ENCODE measurements at places on chromosomes 5 and 9. TPM values are rescaled to one million over a fixed set of nuclear protein-coding genes. Genes with fewer than 3 reads are reported as not detected.

Gene NFIB
- 5.2 TPM for total RNA-seq

Gene ABCA2
- total RNA-seq: 11.6 TPM

Gene PCDHGA4
- 1.5 TPM for total RNA-seq

Gene ALDH1A1
- total RNA-seq: not detected

Gene PGM5
- total RNA-seq: 3.9 TPM

Gene SPOCK1
- 1.6 TPM for total RNA-seq

Gene PRR16
- total RNA-seq: 36.1 TPM

Gene BTNL3
- not detected for total RNA-seq

Gene IRX2
- total RNA-seq: 48.2 TPM

Gene RECK
- total RNA-seq: 22.2 TPM

Gene PCDHA9
- under 0.01 TPM for total RNA-seq

Gene HAND1
- 196 TPM for total RNA-seq

Gene DPYSL3
- total RNA-seq: 142 TPM

Gene SFXN1
- 115 TPM for total RNA-seq

Gene FOXD4L3
- 0.39 TPM for total RNA-seq

Gene JAKMIP2
- total RNA-seq: not detected

Gene SPATA31D1
- not detected for total RNA-seq

Gene SHISAL2B
- not detected for total RNA-seq

Gene BRIX1
- 23.1 TPM for total RNA-seq

Gene FGFR4
- total RNA-seq: 6.4 TPM

Gene F2RL2
- under 0.01 TPM for total RNA-seq

Gene ADAMTS16
- total RNA-seq: under 0.01 TPM

Gene CFAP157
- total RNA-seq: under 0.01 TPM

Gene SLC6A7
- not detected for total RNA-seq

Gene EPB41L4A
- total RNA-seq: 37.7 TPM

Gene IZUMO3
- total RNA-seq: not detected

Gene TMEM252
- not detected for total RNA-seq

Gene GPBP1
- total RNA-seq: 63.2 TPM

Gene C5orf34
- total RNA-seq: 3.5 TPM

Gene ANKRD55
- total RNA-seq: not detected

Gene RNF208
- total RNA-seq: not detected

Gene PCDHB16
- total RNA-seq: 0.11 TPM

Gene ZNG1F
- total RNA-seq: 7.5 TPM

Gene LYRM7
- total RNA-seq: 2.8 TPM
